HS-27A (cell line): ENCODE measurements at places on chromosomes 1 and 21.

DNA sequence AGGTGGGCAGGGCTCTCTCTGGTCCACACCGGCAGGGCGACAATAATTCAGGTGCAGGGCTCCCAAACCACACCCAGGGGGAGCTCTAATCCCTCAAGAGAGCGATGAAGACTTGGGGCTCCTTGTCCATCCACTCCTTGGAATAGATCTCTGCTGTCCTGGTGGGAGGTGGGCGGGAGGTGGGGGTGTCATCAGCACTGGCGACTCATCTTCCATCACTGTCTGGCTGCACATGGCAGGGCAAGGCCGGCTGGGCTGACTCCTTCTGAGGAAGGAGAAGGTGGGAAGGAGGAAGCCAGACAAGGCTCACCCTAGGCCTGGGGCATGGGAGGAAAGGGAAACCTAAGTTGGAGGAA is 29.3 kb downstream of the TNNT2 start:
- DNase-seq = peak; percentile 30

DNA sequence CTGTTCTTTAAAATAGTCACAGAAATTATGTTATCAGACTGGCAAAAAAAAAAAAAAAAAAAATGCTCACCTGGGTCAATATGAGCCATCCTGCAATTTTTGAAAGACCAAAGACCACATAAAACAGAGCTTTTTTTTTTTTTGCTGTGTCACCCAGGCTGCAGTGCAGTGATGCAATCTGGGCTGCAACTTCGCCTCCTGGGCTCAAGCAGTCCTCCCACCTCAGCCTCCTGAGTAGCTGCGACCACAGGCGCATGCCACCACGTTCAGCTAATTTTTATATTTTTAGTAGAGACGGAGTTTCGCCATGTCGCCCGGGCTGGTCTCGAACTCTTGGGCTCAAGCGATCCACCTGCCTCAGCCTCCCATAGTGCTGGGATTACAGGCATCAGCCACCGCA is 62.8 kb downstream of the RGS13 start:
- DNase-seq = no peak

- no peak for DNase-seq
Measured at GRCh38 chr1:55304229-55304740, 89.1 kb upstream of the USP24 start.

DNA sequence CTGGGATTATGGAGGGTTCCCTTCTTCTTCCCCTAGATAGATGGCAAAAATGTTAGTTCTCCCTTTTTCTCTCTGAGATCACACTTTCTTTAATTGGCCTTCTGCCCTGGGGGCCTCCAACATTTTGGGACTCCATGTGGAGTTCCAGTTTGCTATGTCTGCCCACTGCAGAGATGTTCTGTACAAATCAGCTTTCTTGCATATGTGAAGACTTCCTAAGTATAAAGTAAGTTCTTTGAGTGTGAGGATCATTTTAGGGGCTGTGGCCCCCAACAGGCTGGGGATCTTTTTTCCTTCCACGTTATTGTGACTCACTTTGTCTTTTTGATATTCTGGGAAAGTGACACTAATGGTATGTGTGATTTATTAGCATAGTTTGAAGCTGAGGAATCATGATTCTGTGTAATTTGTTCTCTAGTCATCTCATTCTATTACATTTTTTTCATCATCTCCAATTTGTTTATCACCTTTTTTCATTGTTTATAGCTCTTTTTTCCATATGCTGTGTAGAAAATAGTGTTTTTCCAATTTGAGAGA is 48.2 kb downstream of the HHAT start:
- no peak for DNase-seq

DNA sequence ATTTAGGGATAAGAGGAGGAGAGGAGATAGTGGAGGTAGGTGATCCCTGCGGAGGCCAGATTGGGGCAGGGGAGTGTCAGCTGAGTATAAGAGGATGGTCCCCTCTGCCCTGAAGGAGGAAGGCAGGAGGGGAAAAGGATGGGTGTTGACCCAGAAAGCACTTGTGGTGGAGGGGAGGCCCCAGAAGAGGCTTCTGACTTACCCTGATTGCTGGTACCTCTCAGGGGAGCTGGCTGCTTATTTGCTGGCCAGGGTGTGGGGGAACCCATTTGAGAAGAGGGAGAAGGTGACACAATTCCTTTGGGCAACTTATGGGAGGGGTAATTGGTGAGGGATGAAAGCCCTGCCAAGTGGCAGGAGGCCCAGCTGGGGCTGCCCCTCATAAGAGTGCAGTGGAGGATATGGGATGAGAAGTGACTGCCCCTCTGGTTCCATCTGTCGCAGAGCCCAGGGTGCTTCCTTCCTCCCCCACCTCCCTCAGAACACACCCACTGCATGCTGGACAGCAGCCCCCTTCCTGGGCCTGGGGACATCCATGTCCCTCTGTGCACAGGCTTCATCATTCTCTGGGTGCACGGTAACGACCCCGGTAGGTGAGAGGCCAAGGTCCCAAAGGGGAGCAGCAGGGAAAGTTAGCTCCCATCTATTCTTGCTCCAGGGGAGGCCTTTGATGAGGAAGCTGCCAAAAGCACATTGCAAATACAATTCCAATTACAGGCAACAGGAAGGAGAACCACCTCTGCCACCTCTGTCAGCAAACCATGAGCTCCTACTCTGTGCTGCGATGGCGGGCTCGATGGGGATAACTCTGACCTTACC is 1.4 kb upstream of the PCSK9 start:
- no peak for DNase-seq

DNA sequence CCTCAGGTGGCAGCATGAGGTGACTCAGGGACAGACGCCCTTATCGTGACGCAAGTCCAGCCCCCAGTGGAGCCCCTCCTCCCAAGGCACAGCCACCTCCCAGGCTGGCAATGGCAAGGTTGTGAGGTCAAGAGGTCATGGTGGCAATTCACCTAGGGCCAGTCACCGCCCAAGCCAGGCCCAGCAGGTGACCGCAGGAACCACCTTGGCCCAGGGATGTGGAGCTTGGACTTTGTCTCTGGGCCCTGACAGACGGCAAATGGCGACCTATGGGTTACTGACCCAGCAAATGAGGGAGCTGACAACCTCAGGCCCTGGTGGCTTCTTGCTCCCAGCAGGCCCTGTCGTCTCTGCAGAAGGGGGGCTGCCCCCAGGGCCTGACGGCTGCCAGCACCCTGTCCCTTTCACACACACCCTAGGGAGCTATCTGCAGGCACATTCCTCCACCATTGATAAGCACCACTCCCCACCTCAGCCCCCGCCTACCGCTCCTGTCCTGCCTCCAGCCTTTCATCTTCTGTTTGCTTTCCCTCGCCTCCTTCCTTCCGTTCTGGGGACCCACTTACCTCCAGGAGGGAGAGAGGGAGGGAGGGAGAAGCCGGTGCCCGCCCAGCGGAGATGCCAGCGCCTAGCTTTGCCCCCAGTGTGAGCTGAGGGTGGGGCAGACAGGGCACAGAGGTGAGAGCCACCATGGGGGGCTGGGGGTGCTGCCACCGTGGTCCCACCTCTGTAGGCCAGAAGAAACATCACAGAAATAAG is 12.1 kb downstream of the EPHA2 start:
- peak; percentile 81 for DNase-seq

DNA sequence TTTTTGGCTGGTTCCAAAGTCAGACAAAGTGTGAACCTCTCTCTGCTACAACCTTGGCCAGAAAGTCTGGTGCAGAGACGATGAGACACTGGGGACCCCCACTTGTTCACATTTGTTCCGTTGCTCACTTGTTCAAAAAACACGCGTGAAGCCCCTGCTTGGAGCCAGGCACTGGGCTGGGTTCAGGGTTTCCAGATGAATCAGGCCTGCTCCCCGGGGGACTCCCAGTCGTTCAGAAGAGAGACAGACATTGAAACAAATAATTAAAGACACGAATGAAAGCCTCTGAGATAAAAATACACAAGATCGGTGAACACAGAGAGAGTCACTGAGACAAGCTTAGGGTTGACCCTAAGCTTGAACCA is 101.5 kb upstream of the RUNX3 start:
- DNase-seq = no peak
